ENCODE measurements at places on chromosomes 4 and X. TPM values are rescaled to one million over a fixed set of nuclear protein-coding genes. Genes with fewer than 3 reads are reported as not detected.

- DNase-seq, result no peak
Measured at GRCh38 chr4:121041307-121042090, 30.8 kb downstream of the NDNF start.

The GAB1 gene
- 2.8 TPM for total RNA-seq

DNA sequence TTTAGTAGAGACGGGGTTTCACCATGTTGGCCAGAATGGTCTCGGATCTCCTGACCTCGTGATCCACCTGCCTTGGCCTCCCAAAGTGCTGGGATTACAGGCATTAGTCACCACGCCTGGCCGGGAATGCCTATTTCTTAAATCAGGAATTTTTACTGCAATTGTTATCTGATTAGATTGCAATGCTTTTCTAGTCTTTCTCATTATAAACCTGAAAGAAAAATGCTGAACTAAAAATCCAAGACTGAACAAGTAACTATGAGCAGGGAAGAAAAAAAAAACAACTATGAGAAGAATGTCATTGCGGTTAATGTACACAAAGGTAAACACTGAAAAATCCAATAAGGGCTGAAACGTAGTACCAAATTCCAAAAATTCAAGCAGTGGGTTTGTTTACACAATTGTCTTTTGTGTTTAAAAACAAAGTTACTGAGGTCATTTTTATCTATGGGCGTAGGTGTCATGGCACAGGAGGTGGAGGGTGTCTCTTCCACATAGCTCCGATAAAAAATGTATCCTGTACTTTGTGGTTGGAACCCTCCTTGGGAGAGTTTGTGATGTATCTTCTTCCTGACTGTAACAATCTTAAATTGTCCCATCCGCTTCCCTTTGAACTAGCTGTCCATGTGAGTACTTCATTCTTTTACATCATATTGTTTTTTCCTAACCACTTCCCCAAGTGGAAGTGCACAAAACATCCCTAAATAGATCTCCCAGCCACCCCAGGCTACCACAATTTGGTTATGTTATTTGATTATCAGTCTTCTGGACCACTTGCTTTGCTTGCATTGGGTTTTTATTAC lies 11.1 kb upstream of the TMEM156 start:
- DNase-seq, result no peak

GRCh38 chr4:1512738-1513660 lies 106.8 kb upstream of the NKX1-1 start:
- DNase-seq, result no peak

DNA sequence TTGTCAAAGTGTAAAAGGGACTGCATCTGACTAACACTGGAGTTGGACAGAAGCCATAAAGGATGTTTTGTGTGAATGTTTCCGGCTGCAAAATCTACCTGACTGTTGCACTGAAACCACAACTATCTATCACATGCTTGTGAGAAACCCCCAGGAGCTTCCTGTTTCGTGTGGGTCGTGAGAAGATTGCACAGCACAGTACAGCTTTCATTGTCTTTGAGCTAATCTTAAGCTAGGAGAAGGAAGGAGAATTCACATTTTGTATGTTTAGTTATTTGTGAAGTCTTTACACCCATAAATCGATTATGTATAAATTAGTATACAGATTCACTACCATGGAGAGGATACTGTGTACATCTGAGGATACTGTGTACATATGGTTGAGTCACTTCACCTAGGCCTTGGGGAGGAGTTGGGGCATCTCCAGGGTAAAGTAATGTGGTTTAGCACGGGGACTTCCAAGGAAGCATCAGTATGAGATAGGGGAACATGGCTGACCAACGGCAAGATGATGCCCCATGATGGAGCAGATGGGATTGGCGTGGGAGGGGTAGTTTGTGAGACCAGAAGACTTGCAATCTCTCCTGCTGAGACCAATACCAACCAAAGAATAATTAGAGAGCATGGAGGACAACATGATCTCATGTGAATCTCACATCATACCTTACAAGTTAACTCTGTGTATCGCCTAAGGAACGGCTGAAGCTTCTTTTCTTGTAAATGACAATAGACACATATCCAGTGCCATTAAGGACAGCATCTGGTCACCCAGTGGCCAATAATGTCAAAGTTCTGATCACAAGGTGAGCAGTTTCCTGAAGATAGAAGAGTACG lies 43.1 kb upstream of the FAM9C start:
- no peak for DNase-seq

GRCh38 chr4:76784237-76784636 lies 113.7 kb downstream of the SOWAHB start:
- DNase-seq, result no peak

- peak; percentile 22 for DNase-seq
Measured at GRCh38 chr4:64539234-64539849, 130.1 kb upstream of the TECRL start.

GRCh38 chr4:56342746-56343145 lies 44.5 kb downstream of the AASDH start:
- no peak for DNase-seq
